ENCODE measurements at places on chromosomes 6 and 20.

DNA sequence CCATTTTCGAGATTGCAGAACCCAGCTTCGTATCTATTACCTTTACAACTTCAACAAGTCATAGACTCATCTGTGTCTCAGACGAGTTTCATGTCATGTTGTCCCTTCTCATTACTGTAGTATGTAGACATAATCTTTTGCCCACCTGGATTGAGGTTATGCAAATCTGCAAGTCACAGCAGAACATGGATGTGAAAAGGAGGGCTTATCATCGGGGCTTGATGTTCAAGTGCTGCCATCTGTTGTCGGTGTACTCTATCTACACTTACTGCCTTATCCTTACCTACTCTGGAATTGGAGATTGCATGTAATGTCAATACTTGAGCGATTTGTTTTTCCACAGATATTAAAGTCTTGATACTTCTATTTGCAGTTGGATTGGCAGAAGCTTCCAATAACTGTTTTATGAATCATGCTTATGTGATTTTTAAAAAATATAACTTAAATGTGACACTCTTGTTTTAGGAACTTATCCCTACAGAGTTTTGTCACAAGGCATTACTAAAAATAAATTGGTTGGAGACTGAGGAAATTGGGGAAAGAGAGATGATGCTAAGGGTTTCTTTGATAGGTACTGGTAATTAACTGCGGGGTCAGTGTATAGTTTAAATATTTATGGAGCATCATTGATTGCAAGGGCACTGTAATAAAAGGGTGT is 3.0 kb upstream of the GOPC start:
- DNase-seq: peak; percentile 67

- no peak for DNase-seq
Observed at GRCh38 chr6:157264701-157265100, 58.6 kb downstream of the TMEM242 start.

DNA sequence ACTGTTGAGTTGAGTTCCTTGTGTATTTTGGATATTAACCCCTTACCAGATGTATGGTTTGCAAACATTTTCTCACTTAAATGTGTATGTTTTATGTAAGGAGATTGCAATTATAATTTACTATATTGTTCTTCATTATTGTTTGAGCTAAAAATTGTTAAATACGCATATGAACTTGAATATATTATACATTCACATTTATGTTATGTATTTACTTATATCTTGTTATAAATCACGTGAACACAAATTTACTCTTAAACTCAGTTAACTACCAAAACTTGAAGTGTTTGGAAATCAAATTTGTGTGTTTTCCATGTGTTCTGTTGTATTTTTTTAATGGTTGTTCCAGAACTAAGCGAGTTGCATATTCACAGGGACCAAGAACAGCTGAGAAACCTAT is 18.3 kb downstream of the CDC40 start:
- DNase-seq: no peak

GRCh38 chr6:14881398-14881797 is 364.5 kb upstream of the JARID2 start:
- DNase-seq: peak; percentile 54

DNA sequence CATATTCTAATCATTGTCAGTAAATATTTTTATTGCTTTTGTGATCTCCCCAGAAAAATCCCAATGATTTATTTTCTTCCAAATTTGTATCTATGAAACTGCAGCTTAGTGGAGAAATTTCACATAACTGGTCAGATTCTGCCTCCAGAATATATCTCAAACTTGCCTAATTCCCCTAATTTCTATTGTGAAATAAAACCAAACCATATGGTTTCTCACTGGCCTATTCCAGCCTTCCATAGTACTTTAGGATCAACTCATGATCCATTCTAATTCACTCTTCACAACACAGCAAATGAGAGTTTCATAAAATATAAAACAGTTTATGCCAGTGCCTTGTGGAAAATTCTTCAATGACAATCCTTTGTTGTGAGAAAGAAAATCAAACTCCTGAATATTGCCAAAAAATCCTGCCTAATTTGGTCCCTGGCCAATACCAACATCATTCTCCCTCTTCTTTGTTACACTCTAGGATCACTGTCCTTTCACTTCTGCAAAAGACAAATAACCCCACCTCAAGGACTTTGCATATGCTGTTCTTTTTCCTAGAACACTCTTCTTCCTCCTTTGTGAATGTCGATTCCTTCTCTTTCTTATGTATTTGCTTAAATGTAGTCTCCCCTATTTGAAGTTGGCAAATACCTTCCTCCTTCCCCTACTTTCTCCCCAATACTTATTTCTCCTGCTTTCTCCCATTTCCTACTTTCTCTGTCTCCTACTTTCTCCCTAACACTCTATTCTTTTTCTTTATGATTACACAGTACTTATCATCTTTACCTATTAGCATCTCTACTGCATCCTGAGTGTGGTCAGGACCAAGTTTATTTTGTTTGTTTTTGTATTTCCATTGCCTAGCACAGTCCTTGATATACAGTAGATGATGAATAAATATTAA is 587.5 kb downstream of the RFPL4B start:
- DNase-seq: no peak

GRCh38 chr6:16884526-16884925 is 123.3 kb upstream of the ATXN1 start:
- no peak for DNase-seq

DNA sequence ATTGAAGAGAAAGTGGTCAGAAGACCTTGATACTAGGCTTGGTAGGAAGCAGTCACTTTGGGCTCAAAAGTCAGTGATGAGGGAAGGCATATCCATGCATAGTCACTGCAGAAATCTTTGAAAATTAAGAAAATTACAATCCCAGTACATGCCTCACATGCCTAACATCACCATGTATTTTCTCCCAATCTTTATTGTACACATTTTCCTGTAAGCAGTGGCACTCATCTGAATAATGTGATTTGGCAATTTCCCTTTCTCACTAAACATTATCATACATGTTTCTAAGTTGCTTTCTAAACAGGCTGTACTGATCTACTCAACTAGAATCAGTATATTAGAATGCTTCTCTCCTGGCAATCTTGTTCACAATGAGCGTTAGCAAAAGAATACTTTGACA is 280.7 kb upstream of the SUPT3H start:
- peak; percentile 59 for DNase-seq

DNA sequence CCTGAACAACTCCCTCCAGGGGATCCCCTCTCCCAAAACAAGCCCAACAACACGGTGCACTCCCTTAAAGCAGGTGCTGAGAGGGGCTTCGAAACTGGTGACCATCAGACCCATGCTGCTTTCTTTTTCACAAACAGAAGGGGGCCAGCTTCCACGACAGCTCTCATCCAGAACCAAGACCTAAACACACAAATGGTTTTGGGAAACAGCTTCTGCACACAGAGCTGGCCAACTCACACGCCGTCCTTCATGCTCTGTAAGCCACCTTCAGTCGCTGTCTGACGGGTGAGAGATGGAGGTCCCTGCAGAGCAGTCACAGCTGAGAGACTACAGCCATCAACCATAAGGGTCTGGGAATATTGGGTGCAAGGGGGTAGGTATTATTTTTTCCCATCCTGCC is 76.3 kb downstream of the ZMYND8 start:
- no peak for DNase-seq

- no peak for DNase-seq
Observed at GRCh38 chr6:27281105-27281539, 31.0 kb downstream of the POM121L2 start.

DNA sequence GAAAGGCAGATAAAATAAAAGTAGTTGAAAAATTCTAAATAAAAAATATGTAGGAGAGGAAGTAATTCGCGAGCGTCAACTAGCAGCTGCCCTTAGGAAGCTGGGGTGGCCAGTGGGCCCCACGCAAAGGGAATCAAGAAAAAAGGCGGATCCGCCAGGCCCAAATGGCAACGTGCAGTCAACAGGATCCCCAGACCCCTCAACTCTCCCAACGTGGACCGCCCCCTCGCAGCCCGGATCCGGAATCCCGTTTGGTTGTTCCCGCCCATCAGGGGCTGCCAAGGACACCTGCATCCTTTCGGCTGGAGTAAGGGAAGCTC is 296 bp downstream of the DZANK1 start:
- DNase-seq: no peak

DNA sequence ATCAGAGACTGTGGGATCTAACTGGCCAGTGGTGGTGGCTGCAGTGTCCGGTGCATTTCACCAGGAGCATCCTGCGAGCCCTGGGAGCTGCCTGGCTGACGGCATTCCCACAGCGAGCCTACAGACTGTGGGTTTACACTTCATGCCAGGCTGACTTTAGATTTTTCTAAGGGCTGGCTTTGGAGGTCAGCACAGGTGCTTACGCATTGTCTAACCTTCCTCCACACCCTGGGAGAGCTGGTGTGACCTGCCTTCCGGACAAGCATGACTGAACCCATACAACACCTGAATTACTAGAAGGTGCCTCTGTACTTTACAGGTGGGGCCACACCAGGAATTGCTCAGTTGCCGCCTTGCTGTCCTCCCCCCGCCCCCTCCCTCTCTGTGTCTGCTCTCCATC is 96.2 kb downstream of the RREB1 start:
- DNase-seq: no peak

DNA sequence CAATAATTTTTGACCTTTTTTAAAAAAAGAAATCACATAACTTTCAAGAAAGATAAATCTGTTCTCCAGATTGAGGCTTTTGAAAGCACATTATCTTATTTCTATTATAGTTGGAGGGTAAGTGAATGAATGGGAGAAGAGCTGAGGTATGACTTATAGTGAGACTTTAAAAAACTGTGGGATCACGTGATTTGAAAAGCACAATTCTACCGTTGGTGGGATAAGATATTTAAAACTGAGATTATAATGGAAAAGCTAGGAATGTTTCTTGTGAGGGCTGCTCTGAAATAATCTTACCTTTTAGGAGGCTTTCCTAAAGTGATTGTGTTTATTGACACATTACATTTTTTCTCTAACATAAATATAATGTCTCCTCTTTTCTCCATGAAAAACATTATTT is 9.5 kb upstream of the OPN5 start:
- DNase-seq: no peak

GRCh38 chr20:63191400-63191799 is 24.5 kb downstream of the YTHDF1 start:
- no peak for DNase-seq

DNA sequence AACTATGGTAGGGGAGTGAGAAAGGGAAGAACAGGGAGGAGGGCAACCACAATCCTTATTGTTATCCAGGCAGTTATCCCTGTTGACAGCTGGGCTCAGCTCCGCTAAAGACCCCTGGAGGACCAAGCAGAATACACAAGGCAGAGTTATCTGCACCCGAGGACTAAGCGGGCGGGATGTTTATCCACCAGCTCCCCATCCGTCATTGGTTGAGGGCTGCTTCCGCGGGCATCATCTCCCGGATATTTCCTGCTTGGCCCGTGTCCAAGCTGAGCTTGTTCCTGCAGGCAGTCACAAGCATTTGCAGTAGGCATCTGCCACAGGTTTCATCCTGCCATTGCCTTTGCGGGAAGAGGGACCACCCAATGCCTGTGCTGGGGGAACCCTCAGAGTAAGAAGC is 102.1 kb downstream of the DLGAP4 start:
- peak; percentile 21 for DNase-seq

DNA sequence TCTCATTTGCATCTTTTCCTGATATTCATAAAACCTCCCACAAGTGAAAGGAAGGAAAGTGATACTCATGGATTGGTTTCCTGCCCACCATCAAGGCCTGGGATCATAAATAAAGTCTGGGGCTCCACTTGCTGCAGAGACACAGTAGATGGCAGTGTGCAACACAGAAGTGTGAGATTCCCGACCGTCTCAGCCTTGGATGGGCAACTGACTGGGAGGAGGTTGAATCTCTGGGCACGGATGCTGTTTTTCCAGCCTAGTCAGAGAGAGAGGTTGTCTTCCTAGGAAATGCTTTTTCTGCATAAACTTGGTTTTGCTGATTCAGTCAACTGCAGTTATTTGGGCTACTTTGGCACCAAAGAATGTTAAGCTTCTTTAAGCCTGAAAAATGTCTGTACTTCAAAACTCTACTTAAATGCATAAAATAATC is 9.9 kb upstream of the RFPL4B start:
- DNase-seq: peak; percentile 88

DNA sequence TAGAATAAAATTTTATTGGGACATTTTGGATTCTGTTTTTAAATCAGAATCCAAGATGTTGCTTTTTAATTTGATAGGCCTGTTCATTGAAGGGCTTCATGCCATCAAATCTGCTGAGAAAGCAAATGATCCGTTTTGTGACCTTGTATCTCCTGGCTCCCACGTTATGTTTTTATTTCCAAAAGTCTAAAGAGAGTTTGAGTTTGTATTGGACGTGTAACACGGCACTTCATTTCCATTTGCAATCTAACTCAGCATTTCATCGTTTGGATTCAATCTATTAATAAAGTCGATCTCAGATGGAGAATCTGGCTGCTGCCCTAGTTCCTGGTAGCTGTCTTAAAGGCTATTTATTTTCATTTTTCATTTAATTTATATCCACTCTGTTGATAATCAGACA is 17.0 kb downstream of the KIF25 start:
- DNase-seq: no peak

- DNase-seq: no peak
Observed at GRCh38 chr20:18197382-18198070, 59.9 kb downstream of the KAT14 start.

DNA sequence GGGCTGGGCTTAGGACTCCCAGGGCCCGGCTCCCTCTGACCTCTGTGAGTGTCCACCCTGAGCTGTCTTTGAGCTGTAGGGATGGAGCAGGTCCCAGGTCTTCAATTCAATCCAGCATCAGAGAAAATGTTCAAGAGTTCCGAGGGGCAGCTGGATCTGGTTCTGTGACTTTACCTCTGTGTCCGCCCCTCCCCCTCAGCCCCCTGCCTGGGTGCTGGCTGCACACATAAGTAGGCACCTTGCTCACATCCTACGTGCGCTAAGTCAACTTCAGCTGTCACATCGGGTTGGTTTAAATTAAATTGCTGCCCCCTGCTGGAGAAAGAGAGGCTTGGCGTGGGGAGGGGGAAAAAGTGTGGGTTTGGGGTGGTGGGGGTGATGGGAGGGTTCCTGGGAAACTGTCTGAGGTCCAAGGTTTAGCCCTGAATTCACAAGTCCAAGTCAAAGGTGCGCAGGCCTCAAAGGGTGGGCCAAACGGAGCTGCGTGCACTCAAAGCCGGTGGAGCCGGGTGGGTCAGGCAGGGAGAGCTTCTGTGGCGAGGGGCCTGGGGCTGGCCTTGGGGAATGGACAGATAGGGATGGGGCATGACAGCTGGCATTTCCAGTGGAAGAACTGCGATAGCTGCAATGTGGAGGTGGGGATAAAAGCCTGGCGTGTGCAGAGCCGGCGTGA is 3.0 kb downstream of the WFDC5 start:
- no peak for DNase-seq

- DNase-seq: no peak
Observed at GRCh38 chr6:7706269-7706668, 19.6 kb upstream of the BMP6 start.

GRCh38 chr6:14765106-14765505 is 480.8 kb upstream of the JARID2 start:
- peak; percentile 37 for DNase-seq

DNA sequence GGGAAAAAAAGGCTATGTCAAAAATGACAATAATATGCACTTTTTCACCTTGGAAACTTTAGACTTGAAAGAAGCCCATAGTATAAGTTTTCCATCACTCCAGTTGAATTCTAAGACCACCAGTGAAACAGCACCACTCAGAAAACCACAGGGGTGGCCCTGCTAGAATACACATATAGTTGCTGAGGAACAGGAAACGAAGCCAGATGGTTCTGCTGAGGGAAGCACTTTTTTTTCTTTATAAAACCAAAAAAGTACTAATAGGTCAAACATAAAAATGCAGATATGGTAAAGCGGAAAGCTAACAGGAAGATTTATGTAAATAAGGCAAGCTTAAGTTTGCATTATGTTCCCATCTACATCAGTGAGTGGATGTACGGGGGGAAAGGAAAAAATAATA is 303.9 kb downstream of the FOXC1 start:
- DNase-seq: no peak

GRCh38 chr6:30793521-30794194 is 49.3 kb upstream of the IER3 start:
- DNase-seq: peak; percentile 60

All from fibroblast of skin of right quadriceps (primary cell).